ENCODE measurements at places on chromosomes 2 and 18.

GRCh38 chr2:139742216-139743172, 962.3 kb upstream of the NXPH2 start:
- DNase-seq, result no peak

GRCh38 chr2:74632209-74632938, 15.8 kb downstream of the M1AP start:
- no peak for DNase-seq

- no peak for DNase-seq
These were observed 6.4 kb upstream of the DARS1 start for GRCh38 chr2:135991861-135992260.

DNA sequence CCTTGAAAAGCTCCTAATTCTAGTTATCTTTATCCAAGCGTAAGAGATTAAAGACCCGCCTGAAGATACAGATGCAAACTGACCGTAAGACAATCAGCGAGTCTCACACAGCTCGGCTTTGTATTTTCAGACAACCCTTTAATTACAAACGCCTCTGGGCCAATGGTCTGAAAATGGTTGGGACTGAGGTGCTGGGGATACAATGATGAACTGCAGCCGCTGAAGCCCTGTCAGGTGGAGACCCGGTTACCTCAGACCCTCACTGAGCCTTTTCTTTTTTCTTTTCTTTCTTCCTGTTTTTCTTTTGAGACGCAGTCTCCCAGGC, 715 bp upstream of the CFAP36 start:
- no peak for DNase-seq

DNA sequence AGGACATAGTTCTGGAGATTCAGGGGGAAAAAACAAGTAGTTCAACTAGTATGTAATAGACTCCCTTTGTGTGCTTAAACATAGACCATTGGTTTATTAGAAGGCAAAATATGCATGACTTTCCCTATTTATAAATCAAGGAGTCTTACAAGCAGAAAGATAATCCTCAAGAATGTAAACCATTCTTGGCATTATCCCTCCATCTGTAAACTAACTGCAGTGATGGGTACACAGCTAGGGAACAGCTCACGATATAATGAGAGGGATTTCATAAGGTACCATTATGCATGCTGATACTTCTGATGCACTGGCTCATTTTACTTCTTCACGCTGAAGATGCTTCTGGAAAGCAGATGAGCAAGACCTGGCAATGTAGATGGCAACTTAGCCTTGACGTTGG, 878 bp downstream of the FBXO15 start:
- DNase-seq, result no peak

GRCh38 chr2:33746208-33746800, 147.2 kb upstream of the FAM98A start:
- DNase-seq, result no peak
